Stimulated activated CD8-positive, alpha-beta memory T cell treated with anti-CD3 and anti-CD28 coated beads, Interleukin-2, amount 100 ng/mL, for 1 hour (primary cell): ENCODE measurements at places on chromosomes 3 and 15.

DNA sequence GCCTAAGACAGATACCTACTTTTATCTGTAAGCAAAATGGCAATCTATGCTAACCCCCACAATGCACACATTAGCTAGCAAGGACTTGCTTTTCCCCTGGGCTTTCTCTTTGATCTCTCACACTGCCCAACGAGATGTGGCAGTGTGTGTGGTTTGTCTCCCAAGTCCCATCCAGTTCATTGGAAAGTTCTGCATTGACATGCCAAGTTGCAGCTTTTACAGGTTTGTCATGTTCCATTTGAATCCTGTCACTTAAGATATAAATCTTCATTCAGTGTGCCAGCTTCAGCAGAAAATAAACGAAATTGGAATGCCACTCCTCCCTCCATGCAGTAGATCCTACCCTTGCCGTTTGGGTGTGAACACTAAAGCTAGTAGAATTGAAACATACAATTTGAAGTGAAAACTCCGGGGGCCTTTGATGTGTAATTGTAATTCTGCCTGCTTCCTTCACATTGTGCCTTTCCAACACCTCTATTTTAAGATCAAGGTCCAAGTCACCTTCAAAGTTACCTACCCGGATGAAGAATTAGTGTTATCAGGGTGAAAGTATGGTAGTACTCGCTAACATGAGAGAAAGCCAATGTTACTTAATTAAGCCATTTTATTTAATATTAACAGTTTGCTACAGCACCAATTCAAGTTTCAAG is 130.9 kb upstream of the BHLHE40 start:
- DNase-seq = no peak

DNA sequence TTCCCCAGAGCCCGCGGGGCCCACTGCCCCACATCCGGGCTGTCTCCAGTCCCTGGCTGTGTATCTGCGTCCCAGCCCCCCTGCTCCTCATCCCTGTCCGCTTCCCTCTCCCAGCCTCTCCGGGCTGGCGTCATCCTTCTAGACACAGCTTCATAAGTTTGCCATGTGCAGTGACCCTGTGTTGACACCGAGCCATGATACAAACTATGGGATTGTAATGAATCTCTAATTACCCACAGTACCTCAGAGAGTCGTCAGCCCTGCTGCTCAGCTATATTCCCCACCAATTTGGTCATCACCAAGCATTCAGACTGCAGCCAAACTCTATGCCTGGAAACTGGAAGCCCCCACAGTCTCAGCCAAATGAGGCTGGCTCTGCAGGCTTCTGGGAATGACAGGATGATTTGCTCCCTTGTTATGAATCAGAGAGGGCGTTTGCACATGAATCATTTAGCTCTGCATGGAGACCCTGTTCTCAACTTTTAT is 466.1 kb upstream of the ATP11B start:
- DNase-seq = no peak

DNA sequence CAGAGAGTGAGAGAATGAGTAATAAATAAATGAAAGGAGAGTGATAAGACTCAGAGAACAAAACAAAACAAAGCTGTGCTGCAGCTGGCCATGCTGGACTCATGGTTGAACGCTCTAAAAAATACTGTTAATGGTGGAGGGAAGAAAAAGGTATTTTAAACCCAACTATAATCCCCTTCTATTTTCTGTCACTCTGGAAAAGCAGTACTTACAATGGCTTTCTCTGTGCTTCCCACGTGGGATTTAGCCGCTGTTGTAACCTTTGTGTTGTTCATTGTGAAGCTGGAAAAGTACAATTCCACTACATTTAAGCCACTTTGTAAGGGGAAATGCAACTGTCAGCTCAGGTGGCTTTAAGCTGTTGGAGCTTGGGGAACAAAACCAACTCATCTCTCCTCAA is 917.7 kb downstream of the IGSF11 start:
- DNase-seq = no peak

- DNase-seq = no peak
Measured at GRCh38 chr3:133258358-133258757, 141.5 kb upstream of the BFSP2 start.

DNA sequence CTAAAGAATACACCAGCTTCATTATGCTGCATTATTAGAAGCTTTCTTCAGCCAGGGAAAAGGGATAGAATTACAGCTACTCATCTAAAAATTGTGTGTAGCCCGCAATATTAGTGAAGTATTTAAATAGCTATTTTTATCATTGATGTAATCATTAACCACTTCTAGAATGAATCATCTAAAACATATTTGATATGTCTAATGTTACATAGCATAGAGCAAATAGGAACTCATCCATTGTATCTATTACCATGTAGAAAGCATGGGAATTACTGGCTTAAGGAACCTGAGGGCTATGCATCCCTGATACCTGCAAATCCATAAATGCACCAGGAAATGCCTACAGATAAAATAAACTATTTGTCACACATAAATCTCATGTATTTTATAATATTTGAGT is 54.5 kb upstream of the VGLL3 start:
- no peak for DNase-seq
